ENCODE measurements at places on chromosomes 2 and 18.

DNA sequence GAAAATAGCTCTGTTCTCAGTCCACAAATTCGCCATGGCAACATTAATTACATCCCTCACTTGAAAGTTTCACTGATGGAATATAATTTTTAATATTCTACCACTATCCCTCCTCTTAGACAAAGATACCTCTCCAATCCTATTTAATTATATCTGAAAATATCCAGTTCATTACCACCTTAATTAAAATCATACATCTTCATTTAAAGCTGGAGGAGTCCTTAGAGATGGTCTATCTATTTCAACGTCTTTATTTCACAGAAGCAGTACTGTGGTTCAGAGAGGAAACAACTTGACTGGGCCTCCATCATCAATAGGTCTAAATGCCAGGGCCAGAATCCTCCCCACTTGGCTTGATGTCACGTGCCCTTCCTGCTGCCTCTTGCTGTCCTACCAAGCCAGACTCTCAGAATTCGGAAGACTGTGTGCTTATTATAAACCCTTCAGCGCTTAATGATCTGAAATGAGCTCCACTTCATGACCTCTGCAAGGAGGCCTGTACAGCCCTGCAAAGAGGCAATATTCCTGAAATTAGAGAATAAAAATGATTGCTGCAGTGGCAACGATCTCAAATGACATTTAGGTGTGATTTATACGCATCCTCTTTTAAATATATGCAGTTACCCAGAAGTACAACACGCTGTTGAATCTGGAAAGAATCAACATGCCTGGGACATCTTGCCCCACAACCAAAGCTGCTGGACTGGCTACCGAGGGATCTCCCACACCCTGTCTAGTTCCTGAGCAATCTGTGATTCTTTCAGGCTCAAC is 146.3 kb downstream of the TMEM163 start:
- DNase-seq: no peak

GRCh38 chr18:79507546-79508480 is 112.1 kb downstream of the NFATC1 start:
- no peak for DNase-seq

DNA sequence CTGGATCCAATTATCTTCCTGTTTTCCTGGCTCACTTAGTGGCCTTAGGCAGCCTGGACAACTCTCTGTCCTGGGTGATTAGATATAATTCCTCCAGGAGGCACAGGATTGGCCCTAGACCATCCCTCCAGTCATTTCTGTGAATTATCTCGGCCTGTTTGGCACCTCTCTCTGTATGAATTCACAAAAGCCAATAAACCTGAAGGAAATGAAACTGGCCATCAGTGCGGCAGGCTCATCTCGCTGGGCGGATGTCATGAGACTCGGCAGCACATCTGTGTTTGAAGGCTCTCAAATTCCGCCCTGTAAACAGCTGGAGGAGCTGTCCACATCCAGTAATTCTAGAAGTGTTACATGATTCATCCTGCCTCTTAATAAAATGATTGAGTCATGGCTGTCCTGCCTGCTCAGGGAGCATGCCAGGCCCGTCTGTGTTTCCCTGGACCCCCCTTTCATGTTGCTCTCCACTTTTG is 38.6 kb downstream of the ACOXL start:
- DNase-seq: no peak

- DNase-seq: no peak
These were observed 11.3 kb downstream of the HYCC2 start for GRCh38 chr2:201059961-201060755.

- no peak for DNase-seq
These were observed 121.8 kb downstream of the PLB1 start for GRCh38 chr2:28617502-28618184.

- DNase-seq: no peak
These were observed 70.7 kb downstream of the HDAC4 start for GRCh38 chr2:239329972-239330572.

DNA sequence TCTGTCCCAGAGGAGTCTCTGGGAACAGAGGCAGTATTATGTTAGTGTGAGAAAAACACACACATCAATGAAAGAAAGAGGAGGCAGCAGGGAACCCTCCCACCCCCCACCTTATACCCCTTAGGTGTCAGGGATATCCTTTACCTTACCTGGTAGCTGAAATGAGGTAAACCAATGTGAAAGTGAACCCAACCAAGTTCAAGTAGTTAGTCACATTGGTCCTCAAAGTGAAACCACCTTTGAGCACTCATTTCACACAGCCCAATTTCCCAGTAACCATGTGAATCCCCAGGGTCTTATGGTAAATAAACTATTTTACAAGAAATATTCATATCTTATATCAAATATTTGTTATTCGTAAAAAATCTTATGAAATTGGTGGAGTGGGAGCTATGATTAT is 377.8 kb downstream of the LRATD1 start:
- no peak for DNase-seq

GRCh38 chr18:48529796-48530195 is 9.0 kb upstream of the CTIF start:
- DNase-seq: peak; percentile 81

- no peak for DNase-seq
These were observed 19.1 kb upstream of the TEX51 start for GRCh38 chr2:126879348-126880298.

DNA sequence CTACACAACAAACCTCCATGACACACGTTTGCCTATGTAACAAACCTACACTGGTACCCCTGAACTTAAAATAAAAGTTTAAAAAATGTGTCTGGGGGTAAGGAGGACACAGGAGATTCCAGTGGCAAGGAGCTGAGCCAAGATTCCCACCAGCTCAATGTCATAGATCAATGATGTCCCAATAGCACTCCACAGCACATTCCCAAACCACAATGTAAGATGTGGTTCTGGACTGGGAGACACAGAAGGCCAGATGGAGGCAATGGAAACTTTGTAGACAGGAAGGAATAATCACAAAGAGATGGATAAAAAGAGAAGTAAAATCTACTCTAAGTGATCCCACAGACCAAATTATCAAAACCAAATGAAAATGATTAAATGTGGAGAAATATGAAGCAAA is 312.4 kb upstream of the SOX11 start:
- DNase-seq: no peak

DNA sequence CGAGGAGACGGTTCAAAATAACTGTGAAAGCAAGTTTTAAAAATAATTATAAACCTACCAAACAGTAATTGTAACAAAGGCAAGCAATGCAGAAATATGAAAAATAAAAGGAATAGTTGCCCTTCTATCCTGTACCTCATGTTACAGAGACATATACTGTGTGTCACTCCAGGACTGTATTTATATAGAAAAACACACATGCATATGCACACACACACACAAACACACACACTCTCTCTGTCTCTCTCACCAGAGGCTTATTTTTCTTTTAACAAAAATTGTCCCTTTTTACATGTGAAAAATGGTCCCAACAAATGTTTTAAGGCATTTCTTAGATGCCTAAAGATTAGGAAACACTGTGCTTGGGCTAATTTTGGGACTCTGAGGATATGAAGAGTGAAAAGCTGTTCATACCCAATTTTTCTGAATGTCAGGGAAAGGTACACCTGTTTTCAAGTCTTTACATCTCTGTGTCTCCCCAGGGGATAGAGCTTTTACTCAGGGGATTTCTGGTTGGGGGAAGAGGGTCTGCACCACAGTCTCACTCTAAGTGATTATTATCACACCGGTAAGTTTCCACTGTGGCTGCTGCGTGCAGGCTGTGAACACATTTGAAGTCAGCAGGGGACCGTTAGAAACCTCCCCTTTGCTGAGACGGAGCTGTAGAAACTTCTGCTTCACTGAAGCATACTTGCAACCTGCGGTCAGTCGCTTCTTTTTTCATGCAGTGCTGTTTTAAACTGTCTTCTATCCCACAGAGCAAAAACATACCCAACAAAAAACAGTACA is 51.4 kb upstream of the SPAG16 start:
- no peak for DNase-seq

- DNase-seq: no peak
These were observed 27.3 kb downstream of the GKN2 start for GRCh38 chr2:68925295-68925896.

- no peak for DNase-seq
These were observed 536.3 kb upstream of the TNP1 start for GRCh38 chr2:217396165-217396564.

DNA sequence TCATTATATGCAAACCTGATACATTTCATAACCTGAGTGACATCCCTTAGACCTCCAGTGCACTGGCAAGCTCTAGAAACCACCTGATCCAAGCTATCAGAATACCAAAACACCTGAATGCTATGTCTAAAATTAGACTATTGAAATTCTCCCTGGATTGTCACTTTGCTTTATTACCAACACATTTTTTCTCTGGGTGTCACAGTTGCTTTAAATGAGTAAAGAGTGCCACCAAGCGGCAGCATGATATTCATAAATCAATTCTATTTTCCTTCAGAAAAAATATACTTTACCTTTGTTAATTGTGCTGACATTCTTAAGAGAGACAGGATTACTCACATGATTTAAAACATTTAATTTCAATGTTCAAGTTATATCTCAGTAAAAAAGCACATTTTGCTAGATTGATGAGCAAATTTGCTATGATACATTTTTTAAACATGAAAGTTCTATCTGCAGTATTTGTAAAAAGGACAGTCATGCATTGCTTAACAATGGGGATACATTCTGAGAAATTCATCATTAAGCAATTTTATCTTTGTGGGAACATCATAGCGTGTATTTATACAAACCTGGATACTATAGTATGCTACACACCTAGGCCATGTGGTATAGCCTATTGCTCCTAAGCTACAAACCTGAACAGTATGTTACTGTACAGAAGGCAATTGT is 338.4 kb upstream of the SLC39A10 start:
- no peak for DNase-seq

DNA sequence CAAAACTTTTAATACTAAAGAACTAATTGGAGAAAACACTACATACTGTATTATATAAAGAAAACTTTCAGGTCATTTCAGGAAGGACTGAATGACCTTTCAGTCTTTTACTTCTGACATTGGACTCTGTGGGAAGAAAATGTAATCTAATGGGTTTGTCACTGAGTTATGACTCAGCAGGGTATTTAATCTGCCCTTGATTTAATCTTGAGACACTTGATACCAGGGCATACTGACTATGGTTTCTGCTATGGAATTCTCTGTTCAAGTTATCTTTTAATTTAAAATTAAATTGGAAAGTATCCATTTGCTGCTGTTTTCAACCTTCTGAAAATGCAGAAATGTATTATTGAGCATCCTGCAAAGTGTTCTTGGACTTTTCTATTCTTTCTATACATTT is 354.2 kb upstream of the GALNT5 start:
- DNase-seq: no peak

GRCh38 chr2:127154396-127154795 is 47.4 kb upstream of the BIN1 start:
- no peak for DNase-seq

- no peak for DNase-seq
These were observed 51.4 kb downstream of the MARCO start for GRCh38 chr2:118993392-118993752.

DNA sequence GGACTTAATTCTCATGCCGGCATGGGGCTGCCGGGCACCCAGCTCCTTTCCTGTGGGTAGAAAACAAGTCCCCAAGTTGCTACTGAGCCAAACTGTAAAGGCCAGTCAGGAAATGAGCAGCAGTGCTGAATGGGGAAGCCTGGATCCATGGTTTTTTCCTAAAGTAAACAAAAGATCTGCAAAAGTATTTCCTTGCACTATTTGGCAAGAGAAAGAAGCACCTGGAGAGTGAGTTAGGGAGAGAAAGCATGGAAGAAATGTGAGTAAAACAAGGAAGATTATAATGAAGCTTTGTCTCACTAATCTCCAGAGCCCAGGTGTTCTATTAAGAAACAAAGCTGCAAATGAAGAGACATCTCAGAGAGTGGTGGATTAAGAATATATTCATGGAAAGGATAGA is 117.6 kb downstream of the METTL8 start:
- DNase-seq: no peak

DNA sequence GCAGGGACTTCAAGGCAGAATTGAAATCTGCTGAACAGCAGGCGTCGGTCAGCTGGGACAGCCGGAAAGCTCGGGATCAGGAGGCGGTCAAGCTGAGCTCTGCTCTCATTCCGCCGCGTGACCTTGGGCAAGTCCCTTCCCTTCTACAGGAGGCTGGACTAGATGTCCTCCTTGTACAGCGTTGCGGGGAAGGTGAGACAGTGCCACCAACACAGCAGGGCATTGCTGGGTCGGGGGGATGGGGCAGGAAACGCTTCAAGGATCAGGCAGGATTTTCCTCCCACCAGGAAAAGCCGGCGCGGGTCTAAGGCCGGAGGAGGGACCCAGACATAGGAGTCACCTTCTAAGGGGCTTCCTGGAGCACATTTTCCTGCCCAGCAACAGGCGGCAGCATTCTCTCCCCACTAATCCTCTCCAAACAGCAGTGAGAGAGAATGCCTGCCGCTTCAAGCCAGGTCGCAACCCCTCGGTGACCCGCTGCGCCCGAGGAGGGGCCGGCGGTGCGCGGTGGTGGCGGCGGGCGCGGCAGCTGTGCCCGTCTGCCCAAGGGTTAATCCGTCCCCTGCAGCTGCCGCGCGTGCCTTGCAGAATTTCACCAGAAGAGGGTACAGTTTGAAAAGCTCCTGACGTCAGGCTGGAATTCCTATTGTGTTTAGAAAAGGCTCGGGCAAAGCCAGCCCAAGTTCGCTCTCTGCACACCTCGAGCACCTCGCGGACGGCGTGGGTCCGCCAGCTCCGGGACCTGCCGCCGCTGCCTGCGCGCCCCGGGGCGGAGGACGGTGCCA is at the start of gene KCNF1:
Gene KCNF1, plus strand, starts transcription at position 644 of the 785 bp plus-strand sequence. CDS start 493 bp downstream, outside the sequence.
- no peak for DNase-seq

GRCh38 chr2:205872716-205873115 is 190.4 kb downstream of the NRP2 start:
- no peak for DNase-seq

GRCh38 chr2:239693330-239693729 is 292.5 kb upstream of the HDAC4 start:
- DNase-seq: no peak

DNA sequence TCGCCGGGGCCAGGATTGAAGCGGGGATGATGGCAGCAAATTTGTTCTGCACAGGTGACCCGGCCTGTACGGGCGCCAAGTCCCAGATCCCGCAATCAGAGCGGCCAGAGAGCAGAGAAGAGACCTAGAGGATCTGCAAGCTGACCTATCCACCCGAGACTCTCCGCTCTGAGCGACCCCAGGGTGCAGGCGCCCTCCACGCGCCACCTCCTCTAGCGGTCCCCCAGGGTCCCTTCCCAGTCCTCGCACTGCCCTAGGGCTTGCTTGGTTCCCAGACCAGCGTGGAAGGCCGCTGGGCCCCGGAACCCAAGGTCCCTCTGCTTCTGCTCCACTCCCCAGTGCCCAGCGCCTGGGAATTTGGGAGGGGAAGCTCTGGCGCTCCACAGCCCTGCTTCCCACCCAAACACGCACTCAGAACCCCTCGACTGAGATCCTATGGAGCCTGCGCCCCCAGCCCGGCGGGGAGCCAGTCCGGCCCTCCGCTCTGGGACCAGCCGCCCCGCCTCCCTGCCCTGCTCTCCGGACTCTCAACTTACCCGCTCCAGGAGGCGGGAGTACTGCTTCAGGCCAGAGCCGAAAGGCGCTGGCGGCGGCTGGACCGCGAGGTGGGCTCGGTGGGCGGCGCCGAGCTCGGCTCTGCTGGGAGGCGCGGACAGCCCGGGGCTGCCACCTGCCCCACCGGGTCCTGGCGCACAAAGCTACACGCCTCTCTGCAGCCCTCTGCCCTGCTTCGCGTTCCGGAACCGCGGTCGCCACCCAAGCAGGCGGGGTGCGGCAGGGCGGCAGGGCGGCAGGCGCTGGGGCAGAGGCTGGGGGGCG is 3.0 kb upstream of the SIX3 start:
- DNase-seq: no peak

All from HS-27A (cell line).